Stimulated activated CD8-positive, alpha-beta memory T cell treated with anti-CD3 and anti-CD28 coated beads, Interleukin-4, amount 100 ng/mL, for 48 hours (primary cell): ENCODE measurements at places on chromosomes 11 and 22.

DNA sequence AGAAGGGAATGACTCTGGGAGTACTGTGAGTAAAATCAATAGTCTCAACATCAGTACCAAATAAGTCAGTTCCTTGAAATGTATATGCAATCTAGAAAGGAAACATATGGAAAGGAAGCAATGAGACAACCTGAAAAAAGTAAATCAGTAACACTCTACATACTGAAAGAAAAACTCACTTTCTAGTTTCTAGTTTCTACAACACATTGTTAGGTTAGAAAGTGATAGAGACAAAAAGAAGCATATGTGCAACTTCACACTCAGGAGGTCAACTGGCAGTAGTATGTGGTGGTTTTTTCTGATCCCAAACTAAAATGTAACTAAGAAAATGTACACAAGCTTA is 156.5 kb upstream of the SOX6 start:
- DNase-seq = no peak

DNA sequence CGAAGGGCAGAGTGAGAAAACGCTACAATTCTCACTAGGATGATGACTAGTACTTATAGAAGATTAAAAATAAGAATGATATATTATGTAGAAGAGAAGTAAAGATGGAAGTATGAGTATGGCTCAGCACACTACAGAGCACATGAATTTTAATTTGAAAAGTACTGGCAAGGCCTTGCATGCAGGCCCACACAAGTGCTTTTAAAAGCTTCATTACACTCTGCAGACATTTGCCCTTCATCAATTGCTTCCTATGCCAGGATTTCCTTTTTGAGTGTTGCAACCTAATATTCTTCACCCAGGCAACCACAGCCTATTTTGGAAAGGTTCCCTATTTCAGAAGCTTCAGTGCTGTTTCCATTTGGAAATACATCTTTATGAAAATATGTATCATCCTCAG is 81.1 kb downstream of the LARGE2 start:
- DNase-seq = no peak

DNA sequence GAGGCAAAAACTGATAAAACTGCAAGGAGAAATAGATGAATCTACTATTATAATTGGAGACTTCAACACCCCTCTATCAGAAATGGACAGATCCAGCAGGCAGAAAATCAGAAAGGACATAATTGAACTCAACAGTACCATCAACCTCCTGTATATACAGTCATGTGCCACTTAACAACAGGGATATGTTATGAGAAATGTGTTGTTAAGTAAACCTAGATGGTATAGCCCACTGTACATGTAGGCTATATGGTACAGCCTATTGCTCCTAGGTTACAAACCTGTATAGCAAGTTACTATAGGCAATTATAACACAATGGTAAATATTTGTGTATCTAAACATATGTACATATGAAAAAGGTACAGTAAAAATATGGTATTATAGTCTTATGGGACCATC is 66.8 kb upstream of the PHF21A start:
- DNase-seq = no peak

DNA sequence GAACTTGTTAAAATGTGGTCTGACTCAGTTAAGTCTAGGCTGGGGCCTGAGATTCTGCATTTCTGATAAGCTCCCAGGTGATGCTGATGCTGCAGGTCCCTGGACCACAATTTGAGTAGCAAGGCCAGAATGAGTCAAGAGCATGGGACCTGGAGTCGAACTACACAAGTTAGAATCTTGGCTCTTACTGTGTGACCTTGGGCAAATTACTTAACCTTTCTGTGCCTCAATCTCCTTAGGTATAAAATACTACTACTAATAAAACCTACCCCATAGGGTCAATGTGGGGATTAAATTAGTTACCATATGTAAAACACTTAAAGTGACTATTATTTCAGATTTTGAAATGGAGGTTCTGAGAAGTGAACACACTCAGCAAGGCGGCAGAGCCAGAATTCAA is 34.3 kb downstream of the GDPD5 start:
- DNase-seq = no peak

GRCh38 chr11:31790649-31791048 is 20.5 kb downstream of the PAX6 start:
- no peak for DNase-seq

DNA sequence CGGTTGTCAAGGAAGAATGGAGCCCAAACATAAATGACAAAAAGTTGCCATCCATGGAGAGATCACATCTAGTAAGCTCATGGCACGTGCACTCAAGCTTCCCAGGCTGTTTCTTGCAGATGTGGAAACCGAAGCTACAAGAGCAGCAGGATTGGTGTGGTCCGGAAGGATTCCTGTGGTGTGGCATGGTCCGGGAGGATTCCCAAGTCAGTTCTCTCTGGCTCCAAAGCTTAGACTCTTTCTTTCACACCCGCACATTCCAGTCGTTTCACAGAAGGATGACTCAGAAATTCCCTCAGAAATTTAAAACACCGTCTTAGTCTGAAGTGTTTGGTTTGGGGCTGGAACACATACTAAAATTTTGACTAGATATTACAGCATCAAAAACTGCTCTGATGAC is 78.0 kb upstream of the DRD2 start:
- no peak for DNase-seq

GRCh38 chr11:2863276-2863618 is 22.3 kb downstream of the CDKN1C start:
- DNase-seq = no peak
